Activated naive CD4-positive, alpha-beta T cell (primary cell): ENCODE measurements at places on chromosomes 4 and X.

- DNase-seq = no peak
Measured at GRCh38 chrX:17187136-17187756, 187.8 kb upstream of the NHS start.

GRCh38 chr4:179766938-179767337 lies 2324.7 kb upstream of the AGA start:
- no peak for DNase-seq

DNA sequence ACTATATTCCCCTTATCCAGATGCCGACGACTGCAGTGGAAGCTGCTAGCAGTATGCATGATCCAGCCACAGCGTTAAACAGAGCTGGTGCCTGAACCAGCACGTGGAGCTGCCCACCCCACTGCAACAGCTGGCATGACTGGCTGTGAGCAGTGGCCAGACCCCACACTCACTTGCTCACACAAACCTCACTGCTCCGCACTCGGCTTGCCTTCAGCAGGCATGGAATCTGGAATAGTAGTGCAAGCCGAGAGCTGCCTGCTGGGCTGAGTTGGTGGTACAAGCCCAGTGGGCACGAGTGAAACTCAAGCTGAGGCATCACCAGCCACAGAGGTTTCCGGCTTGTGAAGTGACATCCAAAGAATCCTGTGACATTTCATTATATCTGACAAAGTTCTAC lies 1197.6 kb downstream of the FAM133A start:
- no peak for DNase-seq

DNA sequence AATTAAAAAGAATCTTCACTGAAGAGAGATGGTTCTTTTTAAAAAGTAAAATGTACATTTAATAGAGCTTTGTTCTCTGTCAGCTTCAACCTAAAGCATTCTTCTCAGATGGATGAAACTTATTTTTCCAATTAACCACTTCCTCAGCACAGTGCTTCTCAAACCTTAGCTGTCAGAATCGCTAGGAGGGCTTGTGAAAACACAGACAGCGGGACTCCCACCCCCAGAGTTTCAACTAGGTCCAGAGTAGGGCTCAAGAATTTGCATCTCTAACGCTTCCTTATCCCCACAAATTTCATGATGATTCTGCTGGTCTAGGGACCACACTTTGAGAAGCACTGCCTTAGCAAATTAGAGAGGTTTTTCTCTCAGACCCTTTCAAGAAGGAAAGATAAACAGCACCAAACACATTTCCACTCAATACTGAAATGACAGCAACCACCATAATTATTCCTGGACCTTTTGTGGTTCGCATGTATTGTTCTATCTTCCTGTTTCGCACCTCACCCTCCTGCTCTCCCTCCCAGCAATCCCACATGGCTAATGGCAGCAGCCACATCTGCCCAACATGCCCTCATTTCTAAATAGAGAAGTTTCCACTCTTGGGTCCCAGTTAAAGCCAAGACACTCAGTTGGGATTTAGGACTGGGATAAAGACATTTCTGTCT lies 73.2 kb downstream of the ZNF827 start:
- no peak for DNase-seq

DNA sequence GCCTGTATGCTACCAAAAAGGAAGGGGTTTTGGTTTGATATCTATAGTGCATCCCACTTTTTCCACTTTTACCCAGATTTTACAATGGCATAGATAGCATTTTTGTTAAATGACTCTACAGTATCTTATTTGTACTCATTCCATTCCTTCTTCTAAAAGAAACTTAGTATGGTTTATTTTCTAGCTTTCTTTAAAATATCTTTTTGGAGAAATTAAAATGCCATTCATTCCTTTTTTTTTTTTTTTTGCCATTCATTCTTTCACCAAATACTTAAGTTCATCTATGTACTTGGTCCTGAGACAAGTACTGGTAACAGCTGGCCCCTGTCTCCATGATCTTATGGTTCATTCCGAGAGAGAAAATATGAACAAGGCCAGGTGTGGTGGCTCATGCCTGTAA lies 49.1 kb downstream of the MID1 start:
- no peak for DNase-seq

- no peak for DNase-seq
Measured at GRCh38 chrX:71366674-71367256, 608 bp downstream of the TAF1 start.

DNA sequence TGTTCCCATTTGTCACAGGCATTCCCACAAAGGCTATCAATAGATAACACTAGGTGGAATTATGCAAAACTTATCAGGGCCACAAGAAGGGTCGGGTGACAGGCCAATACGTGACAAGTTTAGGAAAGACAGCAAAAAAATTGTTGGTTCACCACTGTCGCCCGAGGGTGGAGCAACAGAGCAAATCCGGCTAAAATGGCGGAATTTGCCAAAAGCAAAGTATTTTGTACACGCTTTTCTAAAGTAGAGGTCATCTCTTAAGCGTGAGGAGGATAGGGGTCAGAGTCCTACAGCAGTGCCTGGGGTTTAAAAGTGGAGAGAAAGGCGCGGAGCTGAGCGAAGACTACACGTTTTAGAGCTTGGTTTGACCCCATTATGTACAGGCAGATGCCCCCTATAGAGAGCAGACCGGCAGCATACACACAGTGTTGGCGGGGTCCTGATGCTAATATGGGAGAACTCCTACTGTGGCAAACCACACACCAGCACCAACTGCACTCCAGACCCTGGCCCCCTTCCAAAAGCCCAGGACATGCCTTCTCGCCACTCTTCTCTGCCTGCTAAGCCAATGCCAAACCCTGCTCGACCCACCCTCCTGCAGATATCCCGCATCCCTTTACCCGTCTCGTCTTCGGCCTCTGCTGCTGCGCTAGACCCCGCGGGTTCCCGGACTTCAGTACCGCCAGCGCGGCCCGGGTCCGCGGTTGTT lies 733 bp downstream of the CCNA2 start:
- DNase-seq = no peak

- DNase-seq = no peak
Measured at GRCh38 chr4:118743867-118744266, 58.7 kb downstream of the METTL14 start.

DNA sequence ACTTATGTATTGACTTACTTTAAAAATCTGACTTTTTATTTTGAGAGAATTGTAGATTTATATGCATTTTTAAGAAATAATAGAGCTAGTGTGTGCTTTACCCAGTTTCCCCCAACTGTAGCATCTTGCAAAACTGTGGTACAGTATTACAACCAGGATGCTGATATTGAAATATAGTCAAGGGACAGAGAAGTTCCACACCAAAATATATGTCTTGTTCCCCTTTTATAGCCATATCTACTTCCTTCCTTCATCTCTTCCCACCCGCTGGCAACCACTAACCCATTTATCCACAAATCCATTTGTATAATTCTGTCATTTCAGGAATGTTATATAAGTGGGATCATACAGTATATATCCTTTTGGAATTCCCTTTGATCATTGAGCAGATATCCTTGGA lies 16.8 kb downstream of the KDM6A start:
- no peak for DNase-seq

DNA sequence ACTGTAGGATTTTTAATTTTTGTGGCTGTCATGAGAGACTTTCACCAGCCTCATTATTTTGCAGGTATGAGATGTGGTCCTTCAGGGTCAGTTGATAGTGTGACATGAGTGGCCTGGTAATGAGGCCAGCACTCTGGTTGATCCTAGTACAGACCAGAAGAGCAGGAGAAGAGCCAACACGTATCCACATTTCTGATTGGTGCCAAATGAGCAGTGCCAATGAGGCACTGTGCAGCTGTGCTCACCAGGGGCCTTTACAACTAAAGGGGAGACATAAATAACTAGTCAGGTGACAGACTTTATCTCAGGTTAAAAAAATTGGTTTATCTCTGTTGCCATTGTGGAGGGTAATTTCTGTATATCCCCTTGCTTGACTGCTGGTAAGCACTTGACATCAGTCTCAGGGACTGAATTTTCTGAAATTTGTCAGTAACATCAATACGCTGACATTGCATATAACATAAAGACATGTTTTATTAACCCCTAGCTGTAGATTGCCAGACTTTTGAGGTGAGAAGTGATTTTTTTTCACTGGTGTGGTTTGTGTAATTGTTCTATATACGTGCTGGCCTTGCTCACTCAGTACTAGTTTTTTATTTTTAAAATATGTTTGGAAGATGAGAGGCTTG lies 101.2 kb downstream of the AFF1 start:
- DNase-seq = no peak

DNA sequence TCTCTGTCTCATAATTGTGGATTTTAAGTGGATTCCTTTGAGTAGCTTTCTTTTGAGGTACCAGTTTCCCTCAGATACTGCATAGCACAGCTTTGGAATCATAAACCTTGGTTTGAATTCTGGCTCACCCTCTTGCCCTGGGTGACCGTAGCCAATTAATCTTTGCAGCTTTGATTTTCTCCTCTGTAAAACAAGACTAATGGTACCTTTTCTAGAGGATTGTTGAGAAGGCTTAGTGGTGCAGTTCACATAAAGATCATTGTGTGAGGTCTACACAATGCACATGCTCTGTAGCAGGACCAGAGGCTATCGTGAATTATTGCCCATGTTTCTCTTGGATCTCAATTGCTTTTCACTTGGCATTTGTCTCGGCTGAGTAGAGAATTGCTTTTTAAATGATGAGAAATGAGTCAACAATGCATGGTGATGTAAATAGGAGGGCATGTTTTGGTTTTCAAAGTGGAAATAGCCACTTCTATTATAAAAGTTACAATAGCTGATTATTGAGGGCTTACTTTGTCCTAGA lies 47.9 kb downstream of the TMEM131L start:
- no peak for DNase-seq

DNA sequence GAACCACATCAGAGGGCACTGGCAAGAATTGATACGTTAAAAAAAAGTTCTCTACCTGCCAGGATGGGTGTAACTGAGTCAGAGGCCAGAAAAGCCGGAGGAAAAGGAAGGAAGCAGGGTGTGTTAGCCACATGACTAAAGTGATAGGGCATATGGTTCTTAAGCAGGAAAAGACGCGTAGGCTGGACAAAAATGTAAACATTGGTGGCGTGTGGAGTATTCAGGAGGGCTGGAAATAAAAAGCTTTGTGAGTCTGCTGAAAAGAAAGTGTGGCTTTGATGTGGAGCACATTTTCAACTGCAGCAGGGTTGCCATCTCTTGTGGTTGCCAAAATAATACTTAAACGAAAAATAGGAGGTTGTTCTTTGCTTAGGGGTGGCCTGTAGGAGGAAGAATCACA lies 186.5 kb upstream of the RPL34 start:
- no peak for DNase-seq

- DNase-seq = no peak
Measured at GRCh38 chr4:76666944-76667532, 230.9 kb downstream of the SOWAHB start.

DNA sequence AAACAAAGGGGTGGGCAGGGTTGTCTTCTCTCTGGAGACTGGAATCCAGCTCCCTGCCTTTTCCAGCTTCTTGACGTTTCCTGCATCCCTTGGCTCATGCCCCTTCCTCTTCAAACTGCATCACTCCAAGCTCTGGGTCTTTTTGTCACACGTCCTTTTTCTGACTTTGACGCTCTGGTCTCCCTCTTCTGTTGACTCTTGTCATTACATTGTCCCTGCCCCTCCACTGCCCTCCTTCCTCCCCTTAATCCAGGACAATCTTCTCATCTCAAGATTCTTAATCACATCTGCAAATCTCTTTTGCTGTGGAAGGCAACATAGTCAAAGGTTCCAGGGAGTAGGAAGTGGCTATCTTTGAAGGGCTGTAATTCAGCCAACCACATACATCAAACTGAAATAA lies 178.3 kb downstream of the TMA16 start:
- DNase-seq = no peak

- no peak for DNase-seq
Measured at GRCh38 chrX:150649096-150649870, 43.9 kb upstream of the MTMR1 start.
